Diencephalon (tissue), 1 donor: ENCODE measurements at places on chromosomes 16 and 17. TPM values are rescaled to one million over a fixed set of nuclear protein-coding genes. Genes with fewer than 3 reads are reported as not detected.

The LPO gene
- 0.23 TPM for total RNA-seq

The CCL17 gene
- not detected for total RNA-seq

The PIRT gene
- 5.3 TPM for total RNA-seq

The PRCD gene
- total RNA-seq = 5.3 TPM
